Right lung (tissue), 10 donors: ENCODE measurements at places on chromosomes 12 and 14. TPM values are rescaled to one million over a fixed set of nuclear protein-coding genes. Genes with fewer than 3 reads are reported as not detected.

The SYNDIG1L gene
- 0.40 TPM for polyA plus RNA-seq

The PLEKHG7 gene
- polyA plus RNA-seq, result 0.26 TPM

GRCh38 chr12:52969828-52970569 lies 21.1 kb downstream of the KRT18 start:
- no peak for DNase-seq

DNA sequence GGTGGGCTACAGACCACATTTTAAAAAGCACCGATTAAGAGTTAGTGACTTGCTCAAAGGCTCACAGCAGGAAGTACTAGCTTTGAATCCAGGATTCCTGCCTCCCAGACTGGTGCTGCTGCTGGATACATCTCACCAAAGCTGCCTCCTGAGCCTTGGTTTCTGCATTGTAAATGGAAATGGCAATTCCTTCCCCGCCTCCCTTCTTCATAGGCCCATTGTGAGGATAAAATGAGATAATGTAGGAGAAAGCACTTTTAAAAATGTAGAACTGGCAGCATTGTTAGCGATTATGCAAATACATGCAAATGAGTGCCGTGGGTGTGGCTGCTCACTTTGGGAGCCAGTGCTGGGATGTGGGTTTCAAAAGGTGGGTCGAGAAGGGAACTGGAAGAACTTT lies 15.4 kb downstream of the PDE1B start:
- DNase-seq, result no peak

- DNase-seq, result no peak
These were observed 320.7 kb upstream of the ATP2B1 start for GRCh38 chr12:90029317-90029716.

- DNase-seq, result no peak
These were observed 18.9 kb upstream of the C12orf71 start for GRCh38 chr12:27101290-27101689.

- no peak for DNase-seq
These were observed 61.4 kb upstream of the CMKLR1 start for GRCh38 chr12:108400481-108400880.

GRCh38 chr12:50057000-50057841 lies at the start of gene ASIC1:
ASIC1 (plus strand) TSS chr12:50057596; CDS start chr12:50058767, 1,171 bp downstream.
- DNase-seq, result peak; percentile 74
